ENCODE measurements at places on chromosomes 11 and 22. TPM values are rescaled to one million over a fixed set of nuclear protein-coding genes. Genes with fewer than 3 reads are reported as not detected.
A peak's percentile ranks its signal among the peaks of the same experiment; 100 is the strongest.

CCDC81 gene
- total RNA-seq: 1.0 TPM

DUSP18 gene
- total RNA-seq: 9.7 TPM

RIMBP3C gene
- total RNA-seq: 0.19 TPM

GP1BB gene
- total RNA-seq: not detected

MRGPRX3 gene
- total RNA-seq: not detected

GRCh38 chr11:103109818-103110388 lies 677 bp downstream of the DYNC2H1 start:
- ATAC-seq: no peak

GRCh38 chr22:38027487-38027886 lies 29.7 kb upstream of the PICK1 start:
- no peak for ATAC-seq

DNA sequence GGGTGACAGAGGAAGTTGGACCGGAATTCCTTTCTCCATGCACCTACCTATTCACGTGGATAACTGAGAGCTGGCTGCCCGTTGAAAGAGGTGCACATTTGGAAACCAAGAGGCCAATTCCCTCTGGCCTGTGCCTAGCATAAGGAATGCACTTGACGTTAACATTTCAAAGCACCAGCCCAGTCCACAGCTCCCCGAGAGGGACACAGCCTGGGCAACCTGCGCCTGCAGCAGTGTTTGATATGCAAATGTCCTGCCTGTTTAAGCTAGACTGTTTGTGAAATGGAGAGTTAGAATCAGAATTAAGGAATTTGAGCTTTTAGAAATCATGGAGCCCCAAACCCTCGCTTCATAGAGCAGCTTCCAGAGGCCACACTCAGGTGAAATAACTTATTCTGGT lies 126.1 kb downstream of the DSCAML1 start:
- no peak for ATAC-seq

GRCh38 chr11:100631316-100631715 lies 55.8 kb upstream of the ARHGAP42 start:
- ATAC-seq: no peak

DNA sequence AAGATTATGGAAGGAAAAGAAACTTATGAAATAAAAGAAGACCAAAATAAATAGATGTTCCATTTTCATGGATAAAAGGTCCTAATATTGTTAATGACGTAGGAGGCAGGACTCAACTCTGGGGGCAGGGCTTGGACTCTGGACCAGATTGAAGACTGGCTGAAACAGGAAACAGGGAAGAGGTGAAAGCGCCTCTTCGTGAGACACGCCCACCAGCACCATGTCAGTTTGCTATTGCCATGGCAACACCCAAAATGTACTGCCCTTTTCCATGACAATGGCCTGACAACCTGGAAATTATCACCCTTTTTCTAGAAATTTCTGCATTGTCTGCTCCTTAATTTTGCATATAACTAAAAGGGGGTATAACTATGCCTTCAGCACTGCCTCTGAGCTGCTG lies 1522.2 kb downstream of the TBC1D22A start:
- ATAC-seq: no peak

- peak; percentile 66 for ATAC-seq
These were observed 878 bp downstream of the RRAS2 start for GRCh38 chr11:14357881-14358728.

GRCh38 chr11:20310596-20311394 lies 52.7 kb upstream of the HTATIP2 start:
- no peak for ATAC-seq

DNA sequence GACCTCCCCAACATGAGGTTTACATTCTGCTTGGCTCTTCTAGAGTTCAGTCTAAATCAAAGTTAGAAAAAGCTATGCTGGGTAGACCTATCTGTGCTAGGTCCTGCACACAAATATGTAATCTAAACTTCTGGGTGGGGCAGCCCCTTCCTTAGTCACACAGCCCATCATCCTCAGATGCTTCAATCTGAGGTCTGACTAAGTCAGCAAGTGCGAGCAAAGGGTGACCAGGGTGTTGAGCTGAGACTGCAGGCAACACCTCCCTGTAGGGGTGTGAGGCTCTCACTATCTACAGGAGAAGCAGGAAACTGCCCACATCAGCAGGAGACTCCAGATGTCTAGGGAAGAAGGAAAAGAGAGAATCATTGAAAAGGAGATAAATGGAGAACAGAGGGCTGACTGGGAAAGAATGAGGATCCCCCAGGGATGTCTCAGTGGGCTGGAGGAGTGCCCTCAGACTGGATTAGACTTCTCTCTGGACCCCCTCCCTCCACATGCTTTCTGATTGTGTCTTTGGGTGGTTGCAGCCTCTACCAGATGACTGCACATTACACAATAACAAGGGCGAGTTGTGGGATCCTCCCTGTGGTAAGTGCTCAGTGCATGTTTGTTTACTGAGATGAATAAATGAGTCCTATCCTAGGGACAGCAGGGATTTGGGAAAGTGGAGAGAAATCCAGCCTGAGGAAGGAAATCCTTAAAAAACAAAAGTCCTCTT lies 266.2 kb upstream of the PLET1 start:
- ATAC-seq: peak; percentile 95

DNA sequence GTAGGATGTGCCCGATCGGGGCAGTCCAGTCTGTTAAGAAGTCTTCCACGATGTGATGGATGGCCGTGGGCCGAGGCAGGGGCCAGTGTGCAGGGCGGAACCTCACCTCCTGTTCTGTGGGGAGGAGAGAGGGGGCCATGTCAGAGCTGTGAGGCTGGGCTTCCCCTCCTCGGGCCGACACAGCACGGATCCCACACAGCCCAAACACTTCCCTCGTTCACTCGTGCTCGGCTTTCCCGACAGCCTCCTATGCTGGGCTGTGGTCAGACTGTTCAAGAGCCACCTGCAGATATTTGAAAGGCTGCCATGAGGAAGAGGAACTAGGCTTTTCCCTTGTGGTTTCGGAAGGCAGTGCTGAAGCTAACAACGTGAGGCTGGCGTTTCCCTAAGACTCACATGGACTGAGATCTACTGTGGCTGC lies 12.3 kb upstream of the TXN2 start:
- ATAC-seq: no peak

DNA sequence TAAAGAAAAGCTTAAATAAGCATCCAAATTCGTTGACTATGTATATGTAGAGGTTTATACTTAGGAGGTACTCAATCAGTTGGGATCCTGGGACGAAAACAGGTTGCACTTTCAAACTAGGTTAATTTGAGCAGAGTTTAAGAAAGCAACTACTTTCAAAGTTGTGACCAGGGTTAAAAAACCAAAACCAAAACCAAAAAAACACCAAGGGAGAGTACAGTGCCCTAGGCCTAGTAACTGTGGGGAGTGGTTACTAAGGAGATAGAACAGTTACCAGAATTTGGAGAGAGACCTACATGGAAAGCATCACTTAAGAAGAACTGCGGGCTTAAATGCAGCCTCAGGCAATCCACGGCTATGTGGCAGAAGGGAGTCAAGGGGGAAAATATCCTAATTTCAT lies 148.3 kb downstream of the JRKL start:
- no peak for ATAC-seq

DNA sequence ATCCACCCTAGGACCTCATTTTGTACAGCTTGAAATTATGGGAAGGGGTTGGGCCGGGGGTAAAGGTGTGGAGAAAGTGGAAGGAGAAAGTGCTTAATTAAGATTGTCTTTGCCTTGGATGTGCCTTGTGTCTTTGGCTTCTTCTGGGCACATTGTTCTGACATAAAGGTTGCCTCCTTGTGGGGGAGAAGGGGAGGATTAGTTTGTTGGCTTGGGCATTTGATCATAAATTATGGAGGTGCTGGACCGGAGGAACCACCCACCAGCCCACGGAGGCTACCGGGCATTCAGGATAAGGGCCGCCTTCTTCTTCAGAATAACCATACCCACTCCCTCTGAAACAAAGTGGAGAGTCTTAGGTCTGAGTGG lies 1.3 kb downstream of the PAFAH1B2 start:
- ATAC-seq: no peak

- no peak for ATAC-seq
These were observed 164.0 kb downstream of the MN1 start for GRCh38 chr22:27637604-27638003.

DNA sequence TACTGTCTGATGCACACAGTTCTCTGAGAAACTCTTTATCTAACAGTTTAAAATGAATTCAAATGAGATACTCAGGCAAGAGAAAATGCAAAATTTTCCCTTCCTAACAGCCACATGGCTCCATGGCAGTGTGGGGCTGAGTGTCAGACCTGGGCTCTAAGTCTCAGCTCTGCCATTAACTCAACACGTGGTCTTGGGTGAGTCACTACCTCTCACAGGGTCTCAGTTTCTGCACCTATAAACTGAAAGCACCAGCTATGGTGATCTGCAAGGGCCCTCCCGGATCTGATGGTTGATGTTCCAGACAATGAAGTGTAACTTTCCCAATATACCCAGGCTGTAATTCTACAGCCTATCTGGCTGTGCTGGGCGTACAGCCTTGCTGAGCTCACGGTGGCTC lies 70.5 kb downstream of the KCNC1 start:
- ATAC-seq: no peak

DNA sequence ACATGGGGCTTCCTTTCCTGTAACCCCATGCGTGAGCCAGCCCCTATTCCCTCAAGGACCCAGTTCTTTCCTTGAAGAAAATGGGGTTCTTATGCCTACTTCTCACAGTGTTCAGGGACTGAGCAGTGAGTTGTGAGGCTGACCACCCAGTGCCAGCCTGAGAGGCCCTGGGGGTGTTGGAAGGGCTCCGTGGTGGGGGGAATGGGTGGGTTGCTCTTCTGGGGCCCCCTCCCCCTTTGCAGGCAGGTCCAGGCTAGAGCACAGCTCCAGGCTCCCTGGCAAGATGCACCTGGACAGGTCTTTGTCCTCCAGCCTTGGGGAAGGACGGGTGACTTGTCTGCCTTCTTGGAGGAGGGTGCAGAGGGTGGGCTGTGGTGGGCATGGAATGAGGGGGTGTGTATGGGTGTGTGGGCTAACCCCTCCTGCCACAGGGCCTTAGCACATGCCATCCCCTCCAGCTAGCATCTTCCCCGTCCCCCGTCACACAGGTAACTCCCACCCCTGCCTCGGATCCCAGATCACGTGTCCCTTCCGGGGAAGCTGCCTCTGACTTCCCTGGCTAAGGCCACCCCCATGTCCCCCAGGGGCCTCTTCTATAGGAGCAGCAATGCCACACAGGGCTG lies 64.6 kb downstream of the MYEOV start:
- no peak for ATAC-seq

DNA sequence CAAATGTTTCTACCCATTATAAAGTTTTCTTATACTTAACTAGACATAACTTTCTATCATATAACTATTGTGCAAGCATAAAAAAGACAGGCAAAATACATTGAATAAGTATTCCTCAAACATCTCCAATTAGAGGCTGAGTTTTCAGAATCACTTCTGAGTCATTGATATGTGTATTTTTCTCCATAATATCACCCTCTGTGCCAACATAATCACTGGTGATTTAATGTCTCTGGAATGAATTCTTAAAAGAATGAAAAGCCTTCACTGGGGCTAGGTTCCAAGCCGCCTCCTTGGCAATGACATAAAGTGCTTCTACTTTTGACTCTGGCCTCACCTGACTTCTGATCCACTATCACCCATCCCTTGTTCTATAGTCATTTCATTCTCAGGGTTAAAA lies 197.0 kb upstream of the E2F8 start:
- no peak for ATAC-seq

DNA sequence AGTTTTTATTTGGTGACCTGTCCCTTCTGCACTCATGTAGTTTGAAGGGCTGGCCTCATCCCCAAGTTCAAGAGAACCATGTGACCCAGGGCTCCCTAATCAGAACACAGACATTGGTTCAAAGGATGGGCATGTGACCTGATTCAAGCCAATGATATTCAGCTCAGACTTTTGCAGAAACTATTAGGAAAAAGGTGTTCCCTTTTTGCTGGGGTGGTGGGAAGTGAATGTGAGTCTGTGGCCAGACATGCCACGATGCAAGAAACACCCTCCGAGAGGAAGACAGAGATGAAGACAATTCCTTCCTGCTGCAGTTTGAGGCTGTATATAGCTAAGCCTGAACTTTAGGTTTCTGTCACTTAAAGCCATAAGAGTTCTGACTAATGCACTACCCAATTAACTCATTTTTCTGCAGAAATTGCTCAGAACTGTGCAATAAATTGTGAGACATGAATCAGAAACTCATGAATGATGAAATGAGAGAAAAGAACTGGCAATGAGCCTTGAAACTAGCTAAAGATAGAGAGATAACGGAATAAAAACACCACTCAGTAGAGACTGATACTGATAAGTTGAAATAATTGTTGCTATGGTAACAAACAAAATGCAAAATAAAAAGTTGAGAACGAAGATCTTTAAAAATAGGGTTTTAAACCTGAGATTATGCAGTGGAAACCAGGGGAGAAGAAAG lies 9.2 kb upstream of the MAPK1 start:
- ATAC-seq: peak; percentile 96

GRCh38 chr22:44396021-44396726 lies 83.4 kb upstream of the SHISAL1 start:
- no peak for ATAC-seq

GRCh38 chr11:71324788-71325417 lies 72.5 kb upstream of the SHANK2 start:
- ATAC-seq: no peak

DNA sequence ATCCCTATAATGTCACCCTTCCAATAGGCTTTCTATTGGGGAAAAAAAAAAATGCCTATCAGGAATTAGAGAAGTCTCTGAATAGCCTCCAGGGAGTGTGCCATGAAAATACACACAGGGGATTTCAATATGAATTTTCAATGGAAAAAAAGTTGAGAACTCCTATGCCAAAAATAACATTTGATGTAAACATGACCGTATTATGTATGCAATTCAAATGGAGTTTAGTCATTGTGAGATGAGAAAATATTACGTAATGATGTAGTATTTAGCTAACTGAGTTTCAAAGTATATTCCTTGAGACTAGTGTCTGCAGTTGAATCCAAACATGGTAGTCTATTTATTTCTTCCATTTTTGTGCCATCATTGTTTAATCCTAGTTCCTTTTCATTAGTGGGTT lies 182.3 kb downstream of the BLID start:
- no peak for ATAC-seq

DNA sequence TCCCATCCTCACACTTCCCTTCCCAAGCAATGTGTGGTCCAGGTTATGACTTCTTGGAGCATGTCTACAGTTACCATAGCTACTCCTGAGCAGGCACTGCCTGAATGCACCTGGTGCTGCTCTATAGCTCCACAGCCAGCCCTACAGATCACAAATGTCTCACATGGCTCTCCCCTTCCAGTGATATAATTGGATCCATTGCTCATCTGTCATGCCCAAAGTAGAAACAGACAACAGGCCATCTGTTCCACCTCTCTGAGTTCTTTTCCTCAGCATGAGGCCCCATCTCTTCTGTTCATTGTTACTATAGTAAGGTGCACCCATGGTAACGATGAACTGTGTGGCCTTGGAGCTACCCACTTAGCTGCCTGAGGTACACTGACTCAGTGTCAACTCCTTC lies 320.3 kb upstream of the ZC3H12C start:
- ATAC-seq: no peak

GRCh38 chr11:103486604-103487003 lies 377.4 kb downstream of the DYNC2H1 start:
- no peak for ATAC-seq

GRCh38 chr11:130042093-130042591 lies 27.6 kb upstream of the APLP2 start:
- no peak for ATAC-seq

All from activated T-helper 17 cell treated with anti-CD3 and anti-CD28 coated beads, Interleukin-2, amount 50 U/mL, for 72 hours (primary cell).